GM19239 (cell line): ENCODE measurements at places on chromosomes 6 and 20.

DNA sequence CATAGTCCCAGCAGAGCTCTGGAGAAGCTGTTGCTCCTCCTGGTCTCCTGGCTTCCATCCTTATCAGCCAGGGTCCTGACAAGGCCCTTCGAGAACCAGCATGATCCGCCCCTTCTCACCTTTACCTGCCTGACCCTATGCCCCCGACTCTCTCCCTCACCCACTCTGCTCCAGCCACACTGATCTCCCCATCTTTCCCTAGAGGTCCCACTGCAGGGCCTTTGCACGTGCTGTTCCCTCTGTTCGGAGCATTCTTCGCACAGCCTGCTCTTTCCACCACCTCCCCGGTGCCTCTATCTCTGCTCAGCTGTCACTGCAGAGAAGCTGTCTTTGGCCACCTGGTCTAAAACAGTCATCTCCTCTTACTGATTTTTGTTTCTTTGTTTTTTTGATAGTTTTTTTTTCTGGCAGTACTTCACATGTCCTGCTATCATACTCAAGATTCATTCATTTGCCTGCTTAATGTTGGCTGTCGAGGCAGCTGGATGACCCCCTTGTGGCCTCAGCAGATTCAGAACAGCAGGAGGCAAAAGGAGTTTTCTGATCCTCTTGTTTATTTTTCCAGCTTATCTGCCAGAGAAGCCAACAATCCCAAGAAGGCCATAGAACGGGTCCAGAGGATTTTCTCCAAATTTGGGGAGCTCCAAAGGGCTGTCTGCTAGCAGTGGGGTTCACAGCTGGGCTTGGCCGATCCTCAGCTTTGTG, 1.6 kb upstream of the PTGIS start:
- no peak for DNase-seq

DNA sequence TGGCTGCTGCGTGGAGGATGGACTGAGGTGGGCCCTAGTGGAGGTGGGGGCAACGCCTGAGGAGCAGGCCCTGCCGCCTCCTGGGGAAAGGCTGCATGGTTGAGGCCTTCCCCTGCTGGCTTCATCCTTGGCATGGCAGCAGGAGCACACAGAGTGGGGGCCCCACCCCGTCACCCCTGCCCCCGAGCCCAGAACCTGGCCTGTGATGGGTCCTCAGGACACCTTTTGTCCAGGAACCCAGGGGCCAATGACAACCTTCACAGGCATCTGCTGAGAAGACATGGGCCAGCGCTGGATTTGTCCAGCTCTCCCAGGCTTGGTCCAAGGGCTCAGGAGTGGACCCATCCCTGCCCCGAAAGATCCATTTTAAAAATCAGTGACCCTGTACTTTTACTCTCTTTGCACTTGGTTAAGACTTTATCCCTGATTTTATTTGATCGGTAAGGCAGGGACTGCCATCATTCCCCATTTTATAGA, 575 bp upstream of the SLC17A9 start:
- no peak for DNase-seq

DNA sequence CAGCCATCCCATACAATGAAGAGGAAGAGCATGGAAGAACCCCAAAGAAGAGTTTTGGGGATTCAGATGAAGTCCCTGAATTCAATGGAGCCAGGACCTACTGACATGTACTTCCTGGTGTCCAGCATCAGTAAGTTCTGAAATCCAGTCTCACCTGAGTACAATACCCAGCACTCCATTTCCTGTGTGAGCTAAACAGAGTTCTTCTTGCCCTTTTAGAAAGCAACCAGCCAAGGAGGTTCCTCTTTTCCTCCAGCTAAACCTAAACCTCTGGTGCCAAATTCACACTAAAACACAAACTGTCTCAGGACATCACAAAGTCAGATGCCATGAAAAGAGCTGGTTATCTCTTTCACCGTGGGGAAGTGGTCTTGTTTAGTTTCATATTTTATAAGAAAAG, 71.5 kb downstream of the PKHD1 start:
- DNase-seq: no peak

- no peak for DNase-seq
Observed at GRCh38 chr6:28251661-28252008, 434 bp downstream of the ZKSCAN4 start.

- DNase-seq: no peak
Observed at GRCh38 chr6:156464100-156464878, 312.9 kb upstream of the ARID1B start.

GRCh38 chr20:62910777-62911497, 15.4 kb downstream of the DIDO1 start:
- no peak for DNase-seq

GRCh38 chr6:150547502-150548222, 52.0 kb upstream of the PLEKHG1 start:
- DNase-seq: no peak

- DNase-seq: no peak
Observed at GRCh38 chr6:26232306-26232939, 132.6 kb upstream of the BTN3A2 start.

GRCh38 chr6:127582777-127583462, 5.9 kb downstream of the C6orf58 start:
- DNase-seq: no peak

- DNase-seq: no peak
Observed at GRCh38 chr20:55567826-55568225, 437.5 kb downstream of the CBLN4 start.

GRCh38 chr6:134097114-134097707, 44.8 kb upstream of the SLC2A12 start:
- DNase-seq: peak; percentile 34

DNA sequence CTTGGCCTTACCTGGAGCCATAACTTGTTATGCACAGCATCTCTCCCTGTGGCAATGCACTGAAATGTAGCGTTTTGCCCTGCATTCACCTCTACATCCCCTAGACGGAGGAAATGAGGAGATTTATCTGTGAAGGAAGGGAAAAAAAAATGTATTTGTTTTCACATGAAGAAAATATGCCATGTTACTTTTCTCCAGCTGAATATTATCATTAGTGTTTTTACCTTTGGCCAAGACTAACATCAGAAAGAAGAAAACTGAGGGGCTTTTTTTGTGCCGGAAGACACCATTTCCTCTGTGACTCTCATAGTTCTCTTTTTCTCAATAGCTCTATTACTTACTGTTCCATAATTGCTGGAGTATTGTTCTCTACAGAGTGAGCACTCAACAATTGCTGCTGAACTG, 280.4 kb downstream of the PTPRK start:
- DNase-seq: no peak

GRCh38 chr20:53328961-53329360, 264.7 kb downstream of the ZNF217 start:
- DNase-seq: no peak

DNA sequence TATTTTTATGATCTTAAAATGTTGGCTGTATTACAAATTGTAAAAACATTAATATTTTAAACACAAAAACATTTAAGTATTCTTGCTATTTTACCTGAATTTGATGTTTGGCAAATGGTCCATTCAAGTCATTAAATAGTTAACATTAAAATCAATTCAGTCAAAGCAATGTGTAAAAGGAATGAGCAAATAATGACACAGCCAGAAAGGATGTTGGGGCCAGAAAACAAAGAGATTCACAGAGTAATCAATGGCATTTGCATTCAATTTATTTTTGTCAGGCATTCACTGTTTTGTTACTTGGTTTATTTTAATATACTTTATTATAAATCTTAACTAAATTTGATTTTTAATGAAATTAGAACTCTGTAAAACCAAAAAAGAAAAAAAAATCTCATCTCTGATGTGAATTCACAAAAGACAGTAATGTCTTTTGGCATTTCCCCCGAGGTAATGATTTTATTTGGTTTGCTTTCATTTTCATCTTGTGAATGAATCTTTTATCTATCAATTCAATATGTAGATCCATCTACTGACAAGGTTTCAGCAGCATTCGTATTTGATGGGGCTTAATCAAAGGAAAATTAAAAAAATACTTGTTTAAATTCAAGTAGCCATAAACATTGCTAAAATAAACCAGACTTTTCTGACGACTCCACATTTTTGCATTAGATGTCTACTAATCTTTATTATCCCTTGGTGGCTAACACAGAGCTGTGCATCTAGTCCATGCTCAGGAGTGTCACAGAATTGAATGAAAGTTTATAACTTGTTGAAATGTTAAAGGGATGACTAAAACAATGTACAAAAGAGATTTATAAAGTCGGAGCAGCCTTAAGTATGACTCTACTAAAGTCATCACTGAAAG, 866.7 kb upstream of the GJE1 start:
- DNase-seq: no peak

GRCh38 chr20:2139250-2139649, 37.6 kb downstream of the STK35 start:
- DNase-seq: no peak

DNA sequence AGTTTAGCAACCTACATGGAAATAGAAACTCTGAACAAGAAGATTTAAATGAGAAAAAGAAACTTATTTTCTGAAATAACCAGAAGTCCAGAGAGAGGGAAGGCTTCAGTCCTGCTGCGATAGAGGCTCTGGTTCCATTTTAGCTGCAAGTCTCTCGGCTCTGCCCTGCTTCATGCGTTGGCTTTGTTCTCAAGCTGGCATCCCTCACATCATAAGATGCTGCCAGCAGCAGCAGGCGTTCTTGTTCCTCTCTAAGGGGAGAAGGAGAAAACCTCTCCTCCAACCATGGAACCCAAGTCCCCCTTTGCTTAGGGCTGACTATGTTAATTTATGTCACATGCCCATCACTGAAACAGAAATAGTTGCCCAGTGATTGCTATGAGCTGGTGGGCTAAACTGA, 46.4 kb upstream of the PMEPA1 start:
- no peak for DNase-seq

- DNase-seq: no peak
Observed at GRCh38 chr20:58127701-58128111, 100.7 kb downstream of the ANKRD60 start.

DNA sequence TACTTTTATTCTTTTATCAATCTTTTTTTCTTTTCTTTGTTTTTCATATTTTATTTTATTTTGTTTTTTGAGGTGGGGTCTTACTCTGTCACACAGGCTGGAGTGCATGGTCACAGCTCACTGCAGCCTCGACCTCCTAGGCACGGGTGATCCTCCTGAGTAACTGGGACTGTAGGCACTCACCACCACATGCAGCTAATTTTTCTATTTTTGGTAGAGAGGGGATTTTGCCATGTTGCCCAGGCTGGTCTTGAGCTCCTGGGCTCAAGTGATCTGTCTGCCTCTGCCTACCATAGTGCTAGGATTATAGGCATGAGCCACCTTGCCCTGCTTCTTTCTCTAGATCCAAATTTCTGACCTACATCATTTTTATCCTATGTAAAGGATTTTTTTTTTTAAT, 153.2 kb downstream of the CDKAL1 start:
- DNase-seq: no peak

GRCh38 chr6:105677671-105678475, 275.0 kb upstream of the PREP start:
- no peak for DNase-seq

DNA sequence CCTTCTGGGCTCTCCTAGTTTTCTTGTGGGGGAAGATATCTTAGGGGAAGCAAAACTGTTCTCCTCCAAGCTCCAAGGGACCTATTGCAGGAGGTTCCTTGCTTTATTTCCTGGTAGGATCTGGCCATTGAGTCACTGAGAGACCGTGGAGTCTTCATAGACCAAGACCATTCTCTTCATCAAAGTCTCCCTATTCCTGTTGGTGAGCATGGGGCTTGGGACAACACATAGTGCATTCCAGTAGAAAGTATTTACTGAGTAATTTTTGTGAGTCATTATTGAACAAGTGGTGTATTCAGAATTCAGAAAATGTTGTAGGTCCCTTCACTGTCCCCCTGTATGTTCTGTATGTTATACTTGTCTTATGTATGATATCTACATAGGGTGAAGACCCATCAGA, 133.6 kb downstream of the CDH26 start:
- no peak for DNase-seq

GRCh38 chr6:108565091-108565766, 4.5 kb downstream of the FOXO3 start:
- DNase-seq: no peak

GRCh38 chr6:26312501-26313397, 52.2 kb upstream of the BTN3A2 start:
- no peak for DNase-seq

DNA sequence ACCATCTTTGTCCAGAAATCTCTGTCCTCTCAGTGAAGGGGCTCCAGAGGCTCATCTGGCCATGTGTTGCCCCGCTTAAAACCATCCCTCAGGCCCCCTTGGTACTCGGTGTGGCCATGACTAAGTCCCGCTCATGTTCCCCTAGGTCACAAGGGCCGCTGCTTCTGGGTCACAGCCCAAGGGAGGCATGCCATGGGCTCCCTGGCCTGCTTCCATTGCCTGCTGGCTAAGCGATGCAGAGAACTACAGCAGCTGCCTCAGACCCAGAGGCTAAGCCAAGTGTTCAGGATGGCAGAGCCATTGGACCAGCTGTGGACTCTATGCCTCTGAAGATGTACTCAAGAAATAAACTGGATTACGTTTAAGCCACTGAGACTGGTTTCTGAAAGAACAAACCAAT, 95.5 kb downstream of the ZFP64 start:
- no peak for DNase-seq

- DNase-seq: no peak
Observed at GRCh38 chr6:130303431-130303830, 62.4 kb upstream of the TMEM200A start.

DNA sequence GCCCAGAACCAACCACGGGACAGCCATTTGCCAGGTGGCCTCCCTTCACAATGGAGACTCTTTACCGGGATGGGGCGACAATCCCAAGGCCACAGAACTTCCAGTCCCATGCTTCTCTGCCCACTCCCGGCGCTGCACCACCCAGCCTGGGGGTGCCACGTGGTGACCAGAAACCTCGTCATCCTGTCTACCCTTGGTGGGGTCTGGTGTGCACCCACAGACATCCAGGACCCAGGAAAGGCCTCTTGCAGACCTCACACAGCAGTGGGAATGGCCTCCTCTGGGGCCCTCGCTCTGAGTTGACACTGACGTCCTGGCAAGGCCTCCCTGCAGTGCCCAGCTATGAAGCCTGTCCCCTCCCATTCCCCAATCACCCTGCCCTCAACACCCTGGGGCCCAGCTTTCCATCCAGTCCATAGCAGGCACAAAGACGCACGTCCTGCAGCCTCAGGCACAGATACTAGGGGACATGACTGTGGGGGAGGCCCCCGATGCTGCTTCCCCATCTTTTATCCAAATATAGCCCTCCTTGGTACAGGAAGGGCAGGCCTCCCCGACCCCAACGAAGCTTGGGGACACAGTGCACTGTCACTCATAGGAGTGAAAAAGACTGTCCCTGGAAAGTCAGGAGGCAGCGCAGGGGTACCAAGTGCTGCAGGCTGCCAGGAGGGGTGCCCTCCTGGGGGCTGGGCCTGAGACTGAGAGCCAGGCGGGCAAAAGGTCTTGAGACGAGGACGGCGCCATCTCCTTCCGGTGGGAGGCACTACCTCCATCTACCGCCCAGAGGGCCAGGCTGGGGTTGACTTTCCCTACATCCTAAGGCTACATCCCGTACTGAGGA, 7.2 kb downstream of the CST7 start:
- no peak for DNase-seq

DNA sequence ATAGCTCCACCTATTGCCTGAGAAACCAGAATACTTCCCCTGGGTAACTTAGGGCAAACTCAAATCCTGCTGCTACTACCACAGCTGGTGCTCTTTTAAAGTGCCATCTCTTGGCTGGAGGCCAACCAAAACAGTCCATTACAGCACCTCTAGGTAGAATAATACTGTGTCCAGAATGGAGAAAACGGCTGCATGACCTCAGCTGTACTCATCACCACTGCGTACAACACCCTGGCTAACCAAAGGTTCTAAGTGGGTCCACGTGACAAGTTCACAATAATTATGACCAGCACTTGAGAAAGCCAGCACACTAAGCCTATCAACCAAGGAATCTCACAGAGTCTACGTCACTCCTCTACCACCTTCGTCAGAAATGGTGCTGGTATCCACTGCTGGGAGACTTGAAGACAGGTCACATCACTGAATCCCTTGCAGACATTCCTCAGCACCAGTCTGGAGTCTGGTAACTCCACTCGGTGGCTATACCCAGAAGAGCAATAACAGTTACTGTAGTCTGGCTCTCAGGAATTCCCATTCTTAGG, 40.9 kb upstream of the PKIB start:
- no peak for DNase-seq
